ENCODE measurements at places on chromosomes 16 and 17. TPM values are rescaled to one million over a fixed set of nuclear protein-coding genes. Genes with fewer than 3 reads are reported as not detected.

The ACE gene
- 5.9 TPM for total RNA-seq

The KRT13 gene
- not detected for total RNA-seq

The SEPTIN12 gene
- total RNA-seq: not detected

The DNAH3 gene
- total RNA-seq: not detected

The RCVRN gene
- not detected for total RNA-seq

The MMP15 gene
- total RNA-seq: 0.20 TPM

The RASL10B gene
- total RNA-seq: 0.15 TPM

The MT1F gene
- 19.6 TPM for total RNA-seq

The RNF157 gene
- 129 TPM for total RNA-seq

The SP2 gene
- total RNA-seq: 33.8 TPM

The PRCD gene
- total RNA-seq: not detected

The TMC8 gene
- 364 TPM for total RNA-seq

The C17orf100 gene
- total RNA-seq: 2.5 TPM

The PLCG2 gene
- total RNA-seq: 2.6 TPM
